ENCODE measurements at places on chromosomes 16 and 17.

DNA sequence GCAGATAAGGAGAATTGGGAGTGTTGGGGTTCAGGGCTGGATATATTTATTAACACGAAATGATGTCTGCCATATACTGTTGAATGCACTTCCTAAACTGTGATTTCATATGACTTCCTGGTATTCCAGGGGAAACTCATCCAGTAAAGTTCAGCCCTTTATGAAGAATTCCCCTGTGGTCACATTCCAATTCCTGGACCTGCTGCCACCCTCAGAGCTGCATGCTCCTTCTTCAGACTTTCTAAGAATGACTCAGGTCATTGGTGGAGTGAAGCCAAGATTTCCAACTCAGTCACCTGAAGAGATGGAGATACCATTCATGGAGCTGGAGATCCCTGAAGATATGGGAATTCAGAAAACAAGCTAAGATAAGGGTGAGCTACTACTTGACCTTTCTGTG is 114.2 kb upstream of the TMEM97 start:
- no peak for ATAC-seq

DNA sequence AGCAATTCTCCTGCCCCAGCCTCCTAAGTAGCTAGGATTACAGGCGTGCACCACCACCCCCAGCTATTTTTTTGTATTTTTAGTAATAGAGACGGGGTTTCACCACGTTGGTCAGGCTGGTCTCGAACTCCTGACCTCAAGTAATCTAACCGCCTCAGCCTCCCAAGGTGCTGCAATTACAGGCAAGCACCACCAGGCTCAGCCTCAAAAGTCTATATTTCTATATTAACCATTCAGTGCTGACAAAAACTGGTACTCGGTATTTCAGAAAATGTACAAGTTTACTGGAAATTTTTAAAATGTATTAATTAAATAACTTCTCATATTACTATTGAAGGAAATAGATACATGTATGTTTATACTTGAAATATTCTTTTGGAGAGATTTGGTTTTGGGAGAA is 1.4 kb upstream of the HEXD start:
- no peak for ATAC-seq

DNA sequence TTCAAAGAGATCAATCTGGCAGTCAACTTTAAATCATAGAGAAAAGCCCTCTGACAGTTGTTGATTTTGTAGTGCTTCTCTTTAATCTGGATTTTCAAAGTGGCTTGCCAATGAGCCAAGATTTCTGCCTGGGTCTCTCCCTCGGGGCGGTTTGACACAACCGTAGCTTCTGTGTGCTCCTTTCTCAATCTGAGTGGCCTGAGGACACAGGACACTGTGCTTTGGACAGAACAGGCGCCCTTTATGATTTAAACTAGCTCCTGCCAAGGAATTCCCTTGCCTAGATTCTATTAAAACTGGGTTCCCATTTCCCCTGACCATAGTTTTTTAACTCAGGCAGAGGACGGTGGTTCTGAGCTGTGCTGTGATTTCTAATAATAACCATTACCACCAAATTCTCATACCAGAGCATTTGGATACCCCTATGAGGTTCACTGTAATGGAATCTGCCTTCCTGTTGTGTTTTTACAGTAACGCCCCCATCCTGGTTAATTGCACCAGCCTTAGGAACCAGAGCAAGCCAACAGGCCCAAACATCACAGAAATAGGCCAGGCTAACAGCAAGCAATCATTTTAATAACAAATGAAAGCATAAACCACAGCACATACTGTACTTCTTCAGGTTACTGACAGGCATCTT is 4.0 kb downstream of the ZFHX3 start:
- no peak for ATAC-seq

- ATAC-seq: no peak
These were observed 3.5 kb upstream of the CAMKK1 start for GRCh38 chr17:3896108-3896967.

DNA sequence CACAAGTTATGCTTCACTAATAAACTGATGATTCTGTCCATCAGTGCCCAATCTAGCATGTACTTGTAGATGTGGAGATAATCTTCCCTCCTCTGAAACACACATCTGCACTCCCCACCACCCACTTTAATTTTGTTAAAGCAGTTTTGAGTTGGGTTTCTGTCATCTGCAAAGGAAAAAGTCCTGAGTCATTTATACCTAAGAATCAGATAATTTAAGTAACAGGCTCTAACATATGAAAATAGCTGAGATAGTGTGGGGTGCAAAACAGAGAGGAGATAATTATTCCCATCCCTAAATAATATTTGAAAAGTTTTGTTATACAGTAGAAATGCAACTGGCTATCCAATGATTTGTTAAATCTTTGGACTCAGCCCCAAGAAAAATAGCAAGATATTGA is 67.7 kb upstream of the ALOX12 start:
- no peak for ATAC-seq
